Smooth muscle cell of the brain vasculature (primary cell): ENCODE measurements at places on chromosomes 11 and 22.
A peak's percentile ranks its signal among the peaks of the same experiment; 100 is the strongest.

DNA sequence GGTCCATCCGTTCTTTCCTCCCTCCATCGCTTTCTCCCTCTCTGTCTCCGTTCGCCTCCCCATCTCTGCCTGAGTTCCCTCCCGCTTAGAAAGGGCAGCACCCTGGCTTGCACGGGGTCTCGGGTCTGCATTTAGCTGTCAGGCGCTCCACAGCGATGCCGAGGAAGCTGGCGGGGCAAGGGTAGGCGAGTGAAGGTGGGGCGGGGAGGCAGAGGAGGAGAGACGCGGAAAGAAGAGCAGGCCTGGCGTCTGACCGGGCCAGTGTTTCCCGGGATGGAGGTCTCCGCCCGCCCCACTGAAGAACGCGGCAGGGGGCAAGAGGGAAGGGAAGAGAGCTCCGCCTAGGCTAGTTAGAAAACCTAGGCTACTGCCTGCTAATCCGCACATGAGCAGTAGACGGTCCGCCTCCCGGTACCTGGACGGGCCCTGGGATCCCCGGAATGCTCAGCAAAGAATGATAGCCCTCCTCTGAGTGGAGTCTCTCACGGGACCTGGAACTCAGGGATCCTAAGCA is 3922.5 kb upstream of the OR11H1 start:
- DNase-seq, result no peak

DNA sequence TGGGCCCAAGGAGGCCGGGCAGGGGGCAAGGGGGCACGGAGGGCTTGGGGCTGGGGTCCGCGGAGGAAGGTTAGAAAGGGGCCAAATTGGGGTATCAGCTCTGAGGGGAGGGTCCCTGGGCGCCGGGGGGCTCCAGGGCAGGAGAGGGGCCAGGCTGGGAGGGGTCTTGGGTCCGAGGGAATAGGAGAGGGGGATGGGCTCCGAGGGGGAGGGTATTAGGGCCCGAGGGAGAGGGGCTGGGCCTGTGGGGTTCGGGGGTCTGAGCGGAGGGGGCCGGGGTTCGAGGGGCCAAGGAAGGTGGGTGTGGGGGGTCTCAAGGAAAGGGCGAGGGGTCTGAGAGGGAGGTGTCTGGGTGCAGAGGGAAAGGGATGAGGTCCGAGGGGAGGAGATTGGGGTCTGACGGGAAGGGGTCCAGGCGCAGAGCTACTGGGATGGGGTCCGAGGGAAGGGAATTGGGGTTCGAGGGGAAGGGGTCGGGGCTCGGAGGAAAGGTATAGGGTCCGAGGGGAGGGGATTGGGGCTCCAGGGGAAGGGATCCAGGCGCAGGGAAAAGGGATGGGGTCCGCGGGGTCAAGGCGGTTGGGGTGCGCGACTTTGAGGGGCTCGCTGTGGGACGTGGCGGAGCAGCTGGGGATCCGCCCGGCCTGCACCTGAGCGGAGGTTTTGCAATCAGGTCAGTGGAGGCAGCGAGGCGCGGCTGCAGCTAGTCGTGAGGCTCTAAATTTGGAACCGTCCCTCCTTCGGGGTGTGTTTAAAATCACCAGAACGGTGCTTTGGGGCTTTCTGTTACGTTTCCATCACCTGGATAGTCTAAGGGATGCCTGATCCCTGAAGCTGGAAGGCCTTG is 728 bp downstream of the CTTN start:
- no peak for DNase-seq

- no peak for DNase-seq
Observed at GRCh38 chr11:74465291-74465708, 2.0 kb downstream of the KCNE3 start.

DNA sequence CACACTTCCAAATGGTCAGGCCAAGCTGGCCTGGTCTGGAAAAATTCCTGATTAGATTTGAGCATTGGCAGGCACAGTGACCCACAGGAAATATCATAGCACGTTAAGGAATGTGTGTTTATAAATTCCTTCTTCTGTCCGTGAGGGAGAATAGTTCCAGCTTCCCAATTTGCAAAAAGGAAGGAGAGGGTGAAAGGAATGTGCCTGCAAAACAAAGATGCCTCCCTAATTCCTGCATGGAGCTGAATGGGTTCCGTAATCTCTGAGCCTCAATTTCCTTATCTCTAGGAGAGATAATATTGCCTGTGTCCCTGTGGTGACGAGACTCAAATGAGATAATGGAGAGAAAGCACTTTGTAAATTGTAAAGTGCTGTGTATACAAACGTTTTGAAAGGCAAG is 105.1 kb downstream of the FEZ1 start:
- DNase-seq, result no peak

DNA sequence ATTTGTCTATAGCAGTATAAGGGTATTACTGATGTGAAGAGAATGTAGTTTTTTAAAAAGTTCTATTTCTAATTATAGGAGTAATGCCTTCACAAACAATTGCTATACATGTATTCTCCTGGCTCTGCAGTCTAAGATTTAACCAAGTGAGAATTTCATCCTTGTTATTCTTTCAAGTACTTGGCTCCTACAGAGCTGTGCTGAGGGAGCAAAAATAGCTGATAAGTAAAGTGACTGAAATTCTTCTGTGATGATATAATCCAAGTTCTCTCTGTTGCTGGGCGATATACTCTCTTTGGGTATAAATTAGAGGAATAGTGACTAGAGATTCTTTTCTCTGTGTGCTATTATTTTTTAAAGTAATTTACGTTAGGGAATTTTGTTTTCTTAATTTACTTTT is 68.0 kb downstream of the PGR start:
- peak; percentile 17 for DNase-seq

GRCh38 chr22:46047841-46048595 is 71.1 kb upstream of the WNT7B start:
- no peak for DNase-seq

- no peak for DNase-seq
Observed at GRCh38 chr11:71218789-71219499, 33.4 kb downstream of the SHANK2 start.

DNA sequence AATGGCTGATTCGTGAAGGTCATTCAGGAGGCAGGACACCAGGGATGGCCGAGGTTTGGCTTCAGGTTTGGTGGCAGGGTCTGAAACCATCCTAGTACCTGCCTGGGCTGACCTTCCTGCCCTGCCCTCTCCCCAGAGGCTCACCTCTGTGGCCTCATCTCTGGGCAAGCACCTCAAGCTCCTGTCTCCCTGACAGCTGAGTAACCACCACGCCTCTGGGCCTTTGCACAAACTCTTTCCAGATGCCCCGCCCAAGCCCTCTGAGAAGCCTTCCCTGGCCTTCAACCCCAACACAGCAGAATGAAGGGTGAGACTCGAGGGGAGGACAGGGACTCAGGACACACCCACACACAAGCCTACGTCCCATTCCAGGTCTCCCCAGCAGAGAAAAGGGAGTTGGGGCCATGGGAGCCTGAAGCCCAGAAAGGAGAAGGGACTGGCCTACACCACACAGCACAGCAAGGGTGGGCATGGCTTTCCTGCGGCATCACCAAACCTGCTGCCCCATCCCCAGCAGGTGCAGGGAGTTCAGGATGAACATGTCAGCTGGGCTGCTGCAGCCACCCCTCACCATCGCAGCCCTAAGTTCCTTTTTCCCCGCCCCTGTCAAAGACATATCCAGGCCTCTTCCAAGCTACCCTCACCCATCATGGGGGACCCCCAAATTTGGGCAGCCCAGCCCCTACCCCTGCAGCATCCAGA is 2.4 kb downstream of the SHISA8 start:
- no peak for DNase-seq

DNA sequence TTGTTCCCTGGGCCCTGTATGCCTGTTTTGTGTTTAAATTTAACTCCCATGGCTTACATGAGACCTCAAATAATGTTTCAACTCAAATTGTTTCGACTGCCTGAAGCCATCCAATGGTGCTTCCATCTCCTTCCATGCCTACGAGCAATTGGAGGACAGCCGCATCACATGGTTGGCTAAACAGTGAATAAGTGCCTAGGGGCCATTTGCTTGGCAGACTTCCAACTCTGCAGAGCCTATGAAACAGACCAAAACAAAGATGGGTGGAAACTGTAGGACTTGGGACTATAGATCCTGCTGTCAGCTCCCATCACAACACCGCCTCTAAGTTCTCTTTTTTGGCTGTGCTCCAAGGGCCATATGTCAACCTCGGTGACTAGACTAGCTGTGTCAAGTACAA is 84.1 kb downstream of the PARVA start:
- no peak for DNase-seq

- DNase-seq, result no peak
Observed at GRCh38 chr11:36501236-36501635, 8.8 kb downstream of the TRAF6 start.

- DNase-seq, result no peak
Observed at GRCh38 chr11:66850588-66851238, 6.2 kb upstream of the LRFN4 start.

DNA sequence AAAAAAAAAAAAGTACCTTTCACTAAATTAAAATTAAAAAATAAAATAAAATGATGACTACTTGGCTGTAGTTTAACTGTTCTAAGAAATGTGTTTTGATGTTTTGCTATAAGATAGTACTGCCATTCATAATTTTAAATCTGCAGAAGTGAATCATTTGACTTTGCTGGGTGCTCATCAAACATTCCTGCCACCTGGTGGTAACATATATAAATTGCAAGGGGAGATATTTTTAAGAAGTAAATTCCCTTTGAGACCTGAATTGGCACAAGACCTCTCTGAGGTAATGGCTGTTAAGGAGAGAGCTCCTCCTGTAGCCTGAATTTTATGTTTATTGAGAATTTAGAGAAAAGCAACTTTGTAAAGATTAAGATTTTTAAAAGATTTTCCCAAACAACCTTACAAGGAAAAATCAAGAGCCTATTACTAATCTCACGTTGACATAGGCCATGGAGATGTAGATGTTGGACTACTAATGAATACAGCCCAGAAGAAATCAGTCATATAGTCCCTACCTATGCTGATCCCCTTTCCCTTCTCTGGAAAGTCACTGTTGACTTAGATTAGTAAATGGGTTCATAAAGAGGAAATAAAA is 11.9 kb upstream of the NARS2 start:
- DNase-seq, result no peak

- DNase-seq, result no peak
Observed at GRCh38 chr22:20034143-20034542, 13.2 kb downstream of the TANGO2 start.

DNA sequence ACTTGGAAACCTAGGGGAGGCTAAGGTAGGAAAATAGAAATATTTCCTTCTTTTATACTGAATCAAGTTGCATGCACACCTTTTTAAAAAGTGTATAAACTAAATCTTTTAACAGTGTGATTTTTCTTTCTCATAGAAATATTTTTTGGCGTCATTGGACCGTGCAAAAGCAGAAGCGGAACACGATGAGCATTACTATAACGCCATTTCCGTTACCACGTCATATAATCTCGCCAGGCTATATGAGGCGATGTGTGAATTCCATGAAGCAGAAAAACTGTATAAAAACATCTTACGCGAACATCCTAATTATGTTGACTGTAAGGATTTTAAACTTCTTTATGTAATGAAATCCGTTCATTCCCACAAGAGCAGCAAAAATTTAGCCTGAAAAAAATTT is 13.4 kb downstream of the CTR9 start:
- no peak for DNase-seq

DNA sequence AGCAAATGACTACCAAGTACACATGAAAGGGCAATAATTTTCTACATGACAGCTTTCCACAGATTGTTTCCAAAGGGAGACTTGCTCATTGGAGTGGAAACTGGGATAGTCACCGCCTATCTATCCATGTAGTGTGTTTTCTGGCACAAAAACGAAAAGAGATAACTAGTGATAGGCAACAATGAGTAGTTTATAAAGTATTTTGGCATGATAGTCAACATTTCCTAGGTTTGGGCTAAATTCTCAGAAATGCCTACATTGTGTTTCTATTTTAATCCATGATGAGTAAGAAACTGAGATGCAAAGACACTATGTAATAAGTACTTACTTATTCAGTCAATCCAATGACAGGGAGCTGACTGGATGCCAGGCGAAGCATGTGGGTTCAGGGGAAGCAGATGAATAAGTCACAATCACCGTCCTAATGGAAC is 1129.1 kb downstream of the DLG2 start:
- DNase-seq, result no peak

DNA sequence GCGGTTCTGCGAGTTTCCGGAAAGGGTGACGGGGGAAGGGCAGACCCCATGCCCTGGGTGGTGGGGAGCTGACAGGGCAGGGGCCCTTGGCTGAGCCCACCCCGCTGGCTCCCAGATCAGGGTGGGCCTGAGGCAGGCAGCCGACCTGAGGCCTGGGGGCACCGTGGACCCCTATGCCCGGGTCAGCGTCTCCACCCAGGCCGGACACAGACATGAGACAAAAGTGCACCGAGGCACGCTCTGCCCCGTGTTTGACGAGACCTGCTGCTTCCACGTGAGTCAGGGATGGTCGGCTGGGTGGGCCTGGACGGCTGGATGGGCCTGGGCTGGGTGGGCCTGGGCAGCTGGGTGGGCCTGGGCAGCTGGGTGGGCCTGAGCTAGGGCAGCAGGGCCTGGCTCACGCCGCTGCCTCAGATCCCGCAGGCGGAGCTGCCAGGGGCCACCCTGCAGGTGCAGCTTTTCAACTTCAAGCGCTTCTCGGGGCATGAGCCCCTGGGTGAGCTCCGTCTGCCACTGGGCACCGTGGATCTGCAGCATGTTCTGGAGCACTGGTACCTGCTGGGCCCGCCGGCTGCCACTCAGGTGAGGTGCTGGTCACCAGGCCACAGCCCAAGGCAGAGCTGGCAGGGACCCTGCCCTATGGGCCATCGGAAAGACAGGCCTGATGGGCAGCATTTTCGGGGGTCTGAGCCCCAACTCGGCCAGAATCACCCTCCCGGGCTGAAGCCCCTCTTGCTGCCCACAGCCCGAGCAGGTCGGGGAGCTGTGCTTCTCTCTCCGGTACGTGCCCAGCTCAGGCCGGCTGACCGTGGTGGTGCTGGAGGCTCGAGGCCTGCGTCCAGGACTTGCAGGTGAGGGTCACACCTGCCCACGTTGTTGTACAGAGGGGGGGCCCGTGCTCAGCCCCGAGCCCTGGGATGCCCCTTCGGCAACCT is 1.5 kb downstream of the SYT8 start:
- DNase-seq, result no peak

- DNase-seq, result no peak
Observed at GRCh38 chr11:45857961-45858474, 10.7 kb downstream of the CRY2 start.

GRCh38 chr22:48824712-48825651 is 1002.7 kb downstream of the BRD1 start:
- no peak for DNase-seq

GRCh38 chr11:44782478-44782877 is 55.7 kb downstream of the TSPAN18 start:
- DNase-seq, result no peak

DNA sequence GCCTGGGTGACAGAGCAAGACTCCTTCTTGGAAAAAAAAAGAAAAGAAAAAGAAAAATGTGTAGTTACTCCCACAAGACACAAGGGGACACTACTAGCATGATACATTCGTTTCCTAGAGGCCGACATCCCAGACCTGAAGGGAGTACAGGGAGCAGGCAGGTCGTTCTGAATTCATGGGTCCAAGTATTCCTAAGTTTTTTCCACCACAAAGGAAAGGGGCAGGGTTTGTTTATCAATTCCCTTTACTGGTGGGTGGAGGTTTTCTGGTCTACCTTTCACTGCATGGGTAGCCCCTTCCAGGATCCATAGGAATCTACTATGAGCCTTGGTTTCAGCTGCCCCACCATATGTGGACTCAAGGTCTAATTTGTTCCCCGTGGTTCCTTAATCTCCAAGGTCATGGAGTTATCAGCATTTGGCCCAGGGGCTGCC is 11.8 kb downstream of the TIGD3 start:
- DNase-seq, result peak; percentile 62

- no peak for DNase-seq
Observed at GRCh38 chr11:41309111-41309522, 150.3 kb downstream of the LRRC4C start.
